Occipital lobe (tissue), 3 donors: ENCODE measurements at places on chromosomes 12 and 14.

DNA sequence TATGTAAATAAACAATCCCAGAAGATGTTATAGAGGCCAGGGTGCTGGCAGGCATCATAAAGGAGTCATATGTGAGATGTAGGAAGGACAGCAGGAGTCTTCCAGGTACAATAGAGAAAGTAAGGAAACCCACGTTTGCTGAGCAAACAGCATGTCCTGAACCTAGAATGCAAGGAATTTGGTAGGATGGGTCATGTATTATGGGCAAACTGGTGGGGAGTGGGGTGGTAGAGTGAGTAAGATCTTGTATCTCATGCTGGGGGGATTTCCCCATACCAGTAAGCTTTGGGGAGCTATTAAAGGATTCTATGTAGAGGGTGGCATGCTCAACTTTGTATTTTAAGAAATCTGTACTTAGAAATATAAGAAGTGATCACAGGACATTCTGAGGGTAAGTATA, 41.0 kb downstream of the CDKL1 start:
- no peak for DNase-seq

- no peak for DNase-seq
Measured at GRCh38 chr12:93950311-93950710, 198.1 kb upstream of the PLXNC1 start.

- no peak for DNase-seq
Measured at GRCh38 chr14:81767266-81767995, 233.8 kb upstream of the SEL1L start.

GRCh38 chr14:101022916-101023435, 119.5 kb upstream of the RTL1 start:
- no peak for DNase-seq

DNA sequence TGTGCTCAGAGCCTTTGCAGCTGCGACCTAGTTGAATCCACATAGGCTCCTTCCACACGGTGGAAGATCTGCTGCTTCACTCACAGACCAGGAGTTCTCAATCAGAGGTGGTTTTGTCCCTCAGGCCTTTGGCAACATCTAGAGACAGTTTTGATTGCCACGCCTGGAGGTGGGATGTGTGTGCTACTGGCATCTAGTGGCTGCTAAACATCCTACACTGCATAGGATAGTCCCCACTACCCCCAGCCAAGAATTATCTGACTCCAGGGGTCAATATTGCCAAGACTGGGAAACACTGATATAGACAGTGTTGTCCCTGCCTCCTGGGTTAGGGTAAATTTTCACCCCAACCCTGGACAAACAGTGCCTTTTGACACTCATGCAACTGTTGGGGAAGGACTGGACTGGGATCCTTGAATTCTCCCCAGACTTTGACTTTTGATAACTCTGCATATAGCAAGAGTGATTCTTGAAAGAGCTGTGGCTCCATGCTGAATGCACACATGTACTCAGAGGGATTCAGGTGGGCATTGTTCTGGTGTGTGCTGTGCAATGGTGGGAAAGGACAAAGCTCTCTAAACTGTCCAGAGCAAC, 39.8 kb downstream of the BAZ2A start:
- DNase-seq = no peak

DNA sequence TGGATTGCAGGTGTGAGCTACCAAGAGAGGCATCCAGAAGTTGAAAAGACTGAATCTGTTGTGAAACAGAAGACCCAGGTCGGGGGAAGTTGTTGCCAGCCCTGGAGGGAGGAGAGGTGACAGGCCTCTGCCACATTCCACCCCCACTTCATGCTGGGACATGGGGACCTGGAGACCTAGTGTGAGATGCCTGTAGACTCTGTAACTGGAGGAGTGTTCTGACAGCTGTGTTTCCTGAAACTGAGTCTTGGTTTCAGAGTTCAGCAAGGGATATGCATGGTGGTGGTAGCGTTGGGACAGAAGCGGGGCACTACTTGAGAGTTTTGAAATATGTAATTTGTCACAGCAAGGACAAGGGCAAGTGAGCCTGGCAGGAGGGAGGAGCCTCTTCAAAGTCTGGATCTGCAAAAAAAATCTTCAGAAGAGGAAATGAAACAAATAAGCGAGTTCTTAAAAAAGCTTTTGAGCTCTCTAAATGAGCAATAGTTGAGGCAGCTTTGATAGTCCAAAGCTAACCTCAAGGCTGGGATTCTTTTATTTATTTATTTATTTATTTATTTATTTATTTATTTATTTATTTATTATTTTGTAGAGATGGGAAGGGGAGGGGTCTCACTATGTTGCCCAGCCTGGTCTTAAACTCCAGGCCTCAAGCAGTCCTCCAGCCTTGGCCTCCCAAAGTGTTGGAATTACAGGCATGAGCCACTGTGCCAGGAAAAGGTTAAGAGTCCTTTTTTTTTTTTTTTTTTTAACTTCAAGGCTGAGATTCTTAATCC, 58.9 kb upstream of the EEA1 start:
- DNase-seq = no peak

GRCh38 chr12:14111230-14111865, 129.9 kb upstream of the GRIN2B start:
- DNase-seq = no peak

DNA sequence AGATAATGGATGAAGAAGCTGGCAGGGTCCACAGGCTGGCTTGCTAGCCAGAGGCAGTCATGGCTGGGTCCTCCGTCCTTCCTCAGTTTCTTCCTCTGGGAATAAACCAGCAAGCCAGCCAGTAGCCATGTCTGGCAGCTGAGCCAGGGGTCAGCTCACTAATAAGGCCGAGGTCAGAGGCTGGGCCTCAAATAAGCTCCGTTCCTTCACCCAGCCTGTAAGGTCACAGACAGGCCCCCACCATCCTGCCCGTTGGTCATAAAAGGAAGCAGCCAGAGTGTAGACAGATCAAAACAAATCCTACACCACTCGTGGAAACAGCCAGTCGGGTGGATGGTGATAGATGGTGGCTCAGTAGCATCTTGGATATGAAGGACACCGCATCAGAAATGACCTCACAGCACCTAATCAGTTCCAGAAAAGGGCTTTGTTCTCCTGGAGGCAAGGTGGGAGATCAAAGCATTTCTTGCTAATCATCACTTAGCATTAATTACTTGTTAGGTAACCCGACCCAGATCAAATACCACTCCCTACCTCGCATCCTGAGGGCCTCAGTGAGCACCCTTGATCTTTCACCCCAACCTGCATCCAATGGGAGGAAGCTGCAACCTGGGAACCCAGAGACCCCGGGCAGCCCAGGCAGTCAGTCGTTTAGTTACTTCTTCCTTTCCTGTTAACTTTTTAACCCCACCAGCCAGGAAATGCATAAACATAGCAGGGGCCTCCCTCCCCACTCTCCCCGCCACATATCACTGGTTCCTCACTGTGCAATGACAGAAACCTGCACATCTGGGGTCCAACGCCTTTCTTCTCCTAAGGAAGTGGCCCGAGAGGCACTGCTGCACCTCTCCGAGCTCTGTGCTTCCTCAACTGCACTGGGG, 90.2 kb downstream of the KDM2B start:
- DNase-seq = no peak

GRCh38 chr12:132284071-132284826, 45.1 kb downstream of the GALNT9 start:
- DNase-seq = peak; percentile 30

- no peak for DNase-seq
Measured at GRCh38 chr12:56014205-56014604, 6.6 kb upstream of the IKZF4 start.

- DNase-seq = no peak
Measured at GRCh38 chr14:68974759-68975347, 4.2 kb downstream of the ACTN1 start.

- DNase-seq = no peak
Measured at GRCh38 chr12:110344657-110345056, 58.9 kb downstream of the ANAPC7 start.

- no peak for DNase-seq
Measured at GRCh38 chr12:66915306-66915904, 236.5 kb upstream of the GRIP1 start.
